ENCODE measurements at places on chromosomes 6 and 20. TPM values are rescaled to one million over a fixed set of nuclear protein-coding genes. Genes with fewer than 3 reads are reported as not detected.

- no peak for DNase-seq
Measured at GRCh38 chr6:10078581-10078980, 336.3 kb downstream of the TFAP2A start.

DNA sequence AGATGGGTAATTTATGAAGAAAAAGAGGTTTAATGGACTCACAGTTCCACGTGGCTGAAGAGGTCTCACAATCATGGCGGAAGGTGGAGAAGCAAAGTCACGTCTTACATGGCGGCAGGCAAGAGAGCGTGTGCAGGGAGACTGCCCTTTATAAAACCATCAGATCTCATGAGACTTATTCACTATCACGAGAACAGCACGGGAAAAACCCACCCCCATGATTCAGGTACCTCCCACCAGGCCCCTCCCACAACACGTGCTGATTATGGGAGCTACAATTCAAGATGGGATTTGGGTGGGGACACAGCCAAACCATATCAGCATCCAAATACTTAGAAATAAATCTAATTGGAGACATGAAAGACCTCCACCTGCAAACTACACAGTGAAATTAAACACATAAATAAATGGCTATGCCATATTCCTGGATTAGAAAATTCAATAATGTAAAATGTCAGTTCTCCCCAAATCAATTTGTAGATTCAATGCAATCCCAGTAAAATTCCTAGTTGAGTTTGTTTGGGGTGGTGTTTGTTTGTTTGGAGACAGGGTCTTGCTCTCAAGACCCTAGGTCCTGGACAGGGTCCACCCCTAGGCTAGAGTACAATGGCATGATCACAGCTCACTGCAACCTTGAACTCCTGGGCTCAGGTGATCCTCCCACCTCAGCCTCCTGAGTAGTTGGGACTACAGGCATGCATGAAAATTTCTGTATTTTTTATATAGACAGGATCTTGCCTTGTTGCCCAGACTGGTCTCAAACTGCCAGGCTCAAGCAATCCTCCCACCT, 101.6 kb downstream of the TAF4 start:
- DNase-seq: no peak

DNA sequence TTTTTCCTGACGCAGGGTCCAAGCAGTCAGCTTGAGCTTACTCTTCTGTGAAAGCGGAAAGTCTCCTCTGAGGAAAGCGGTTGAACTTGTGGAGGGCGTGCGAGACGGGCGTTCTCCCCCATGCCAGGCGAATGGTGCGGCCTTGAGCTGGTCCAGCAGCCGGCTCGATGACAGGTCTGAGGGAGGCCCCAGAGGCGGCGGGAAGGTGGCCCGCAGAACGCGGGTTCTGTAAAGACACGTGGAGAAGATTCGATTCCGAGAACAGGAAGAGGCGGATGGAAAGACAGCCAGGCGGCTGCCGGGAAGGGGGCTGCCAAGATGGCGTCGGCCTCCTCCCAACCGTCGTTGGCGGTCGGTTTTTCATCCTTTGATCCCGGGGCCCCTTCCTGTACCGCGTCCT, 75.6 kb upstream of the TXNDC5 start:
- no peak for DNase-seq

GRCh38 chr6:110690106-110690654, 125.1 kb downstream of the CDK19 start:
- DNase-seq: no peak

GRCh38 chr6:53731866-53732636, 62.8 kb upstream of the LRRC1 start:
- no peak for DNase-seq

DNA sequence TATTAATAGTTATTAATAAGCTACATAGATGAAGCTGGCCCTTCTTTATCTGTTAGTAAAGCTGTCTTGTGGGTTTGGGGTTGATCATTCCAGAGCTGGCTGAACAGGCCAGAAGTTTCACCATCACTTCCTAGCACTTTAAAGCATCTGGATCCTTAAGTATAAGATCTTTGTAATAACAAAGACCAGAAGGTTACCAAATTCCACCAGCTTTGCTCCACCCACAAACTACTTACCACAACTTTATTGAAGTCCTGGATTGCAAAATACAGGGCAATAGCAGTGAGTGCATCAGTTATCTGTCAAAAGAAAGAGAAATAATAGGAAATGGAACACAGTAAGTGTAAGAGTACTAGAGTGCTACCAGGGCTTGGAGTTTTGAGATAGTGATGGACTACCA, 33.0 kb downstream of the PIGU start:
- DNase-seq: peak; percentile 26

GRCh38 chr6:44052419-44053023, 74.7 kb downstream of the MRPL14 start:
- DNase-seq: no peak

DNA sequence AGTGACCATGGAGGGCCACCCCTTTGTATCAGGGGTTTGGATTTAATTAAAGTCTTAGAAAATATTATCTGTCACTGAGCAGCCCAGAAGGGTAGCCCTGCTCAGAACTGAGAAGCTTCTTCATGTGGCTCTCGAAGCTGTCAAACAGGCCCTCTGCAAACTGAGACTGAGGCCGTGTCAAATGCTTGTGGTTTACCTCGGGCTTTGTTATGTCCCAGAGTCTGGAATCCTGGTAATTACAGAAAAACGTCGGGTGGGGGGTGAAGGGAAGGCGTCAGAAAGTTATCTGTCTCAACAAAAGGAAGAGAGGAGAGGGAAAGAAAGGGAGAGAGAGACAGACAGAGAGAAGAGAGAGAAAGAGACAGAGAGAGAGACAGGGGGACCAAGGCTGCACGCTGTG, 200.8 kb downstream of the BMP7 start:
- DNase-seq: no peak

DNA sequence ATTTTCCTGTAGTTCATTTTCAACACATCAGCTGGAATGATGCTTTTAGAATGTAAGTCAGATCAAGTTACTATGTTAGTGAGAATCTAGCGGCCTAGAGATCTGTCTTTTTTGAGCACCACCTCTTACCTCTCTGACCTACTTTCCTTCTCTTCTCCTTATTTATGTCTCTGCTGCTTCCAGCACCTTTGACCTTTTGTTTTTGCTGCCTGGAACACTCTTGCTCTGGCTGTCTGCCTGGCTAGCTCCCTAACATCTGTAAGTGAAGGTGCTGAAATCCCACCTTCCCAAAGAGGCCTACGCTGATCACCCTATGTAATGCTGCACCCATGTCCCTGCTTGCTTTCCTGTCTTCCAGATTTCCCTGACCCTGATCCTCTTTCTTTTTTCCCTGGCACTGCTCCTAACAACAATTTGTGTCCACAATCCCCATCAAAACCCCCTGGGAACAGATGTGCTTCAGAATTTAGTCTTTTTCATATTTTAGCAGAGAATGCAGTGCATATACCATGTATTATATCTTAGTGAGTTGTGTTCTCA, 87.8 kb downstream of the RFPL4B start:
- no peak for DNase-seq

GRCh38 chr20:16459019-16459700, 114.1 kb downstream of the KIF16B start:
- peak; percentile 58 for DNase-seq

DNA sequence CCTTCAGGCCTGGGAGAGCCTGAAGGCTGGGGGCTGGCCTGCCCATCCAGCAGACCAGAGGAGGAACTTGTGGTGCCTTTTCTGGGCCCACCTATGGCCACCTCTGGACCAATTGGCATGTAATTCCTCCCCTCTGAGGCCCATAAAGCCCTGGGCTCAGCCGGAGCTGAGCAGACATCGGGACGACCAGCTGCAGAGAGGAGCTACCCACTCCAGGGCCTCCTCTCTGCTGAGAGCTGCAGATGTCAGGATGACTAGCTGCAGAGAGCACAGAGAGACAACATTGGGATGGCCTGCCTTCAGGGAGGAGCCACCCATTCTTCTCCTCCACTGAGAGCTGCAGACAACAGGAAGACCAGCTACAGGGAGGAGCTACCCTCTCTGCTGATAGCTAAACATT, 370.1 kb downstream of the CD83 start:
- DNase-seq: no peak

DNA sequence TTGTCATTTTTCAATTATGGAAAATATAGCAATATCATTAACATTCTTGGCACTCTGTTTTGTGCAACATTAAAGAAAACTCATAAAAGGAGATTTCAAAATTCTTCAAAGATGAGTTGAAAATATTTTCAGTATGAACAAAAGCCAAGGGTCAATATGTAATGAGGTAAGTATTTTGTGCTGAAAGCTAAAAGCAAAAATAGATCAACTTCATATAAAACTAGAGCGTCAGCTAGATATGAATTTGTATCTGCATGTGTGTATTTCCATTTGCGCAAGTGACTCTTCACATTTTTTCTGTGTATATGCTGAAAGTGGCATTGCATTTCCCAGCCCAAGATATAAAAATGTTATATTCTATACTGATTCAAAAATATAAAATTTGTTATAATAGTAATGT, 492.1 kb upstream of the EYS start:
- DNase-seq: no peak

The DDAH2 gene
- 10.1 TPM for total RNA-seq

The DEFB132 gene
- not detected for total RNA-seq

The MYH7B gene
- total RNA-seq: 0.11 TPM

The CDSN gene
- total RNA-seq: 0.88 TPM

The ANGPT4 gene
- total RNA-seq: not detected

The GTF2H4 gene
- 25.9 TPM for total RNA-seq

The OSBPL2 gene
- 26.2 TPM for total RNA-seq

The ARFGEF2 gene
- 22.4 TPM for total RNA-seq

The MLIP gene
- total RNA-seq: not detected

The NR2E1 gene
- total RNA-seq: not detected

The ZNF337 gene
- total RNA-seq: 15.3 TPM

The TNFRSF6B gene
- 224 TPM for total RNA-seq

The CYP39A1 gene
- total RNA-seq: 1.3 TPM

Data from foreskin keratinocyte (primary cell).